Activated effector memory CD4-positive, alpha-beta T cell treated with Interleukin-2 at 50 U/mL for 16 hours (primary cell): ENCODE measurements at places on chromosomes 11 and 22.

GRCh38 chr11:126884594-126884993 lies 116.0 kb downstream of the KIRREL3 start:
- no peak for DNase-seq

DNA sequence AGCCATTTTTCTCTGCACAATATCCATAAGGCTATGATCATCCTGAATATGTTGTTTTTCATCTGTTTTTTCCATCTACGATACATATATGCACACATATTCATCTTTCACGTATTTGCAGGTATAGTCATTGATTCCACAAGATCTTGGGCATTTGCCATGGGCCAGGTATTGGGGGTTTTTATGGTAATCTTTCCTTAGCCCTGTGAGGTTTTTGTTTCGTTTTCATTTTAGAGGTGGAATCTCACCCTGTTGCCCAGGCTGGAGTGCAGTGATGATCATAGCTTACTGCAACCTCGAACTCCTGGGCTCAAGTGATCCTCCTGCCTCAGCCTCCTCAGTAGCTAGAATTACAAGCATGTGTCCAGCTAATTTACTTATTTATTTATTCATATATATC lies 20.0 kb downstream of the CD6 start:
- DNase-seq: no peak

- no peak for DNase-seq
These were observed 95.4 kb downstream of the NXPE2 start for GRCh38 chr11:114773541-114774338.

DNA sequence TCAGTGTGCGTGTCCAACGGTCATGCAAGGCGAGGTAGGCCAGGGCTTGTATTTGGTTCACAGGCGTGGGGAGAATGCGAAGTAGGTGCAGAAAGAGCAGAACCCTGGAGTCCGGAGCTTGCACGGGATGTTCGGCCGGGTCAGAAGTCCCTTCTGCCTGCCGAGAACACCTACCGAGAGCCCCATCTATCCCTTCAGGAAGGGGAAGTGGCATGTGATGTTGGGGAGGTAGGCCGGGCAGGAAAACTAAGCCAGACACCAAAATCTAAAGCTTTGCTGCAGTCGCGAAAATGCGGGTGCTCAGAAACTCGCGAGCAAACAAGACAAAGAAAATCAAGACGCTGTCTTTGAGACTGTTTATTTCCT lies 435 bp upstream of the TAF6L start:
- DNase-seq: no peak

DNA sequence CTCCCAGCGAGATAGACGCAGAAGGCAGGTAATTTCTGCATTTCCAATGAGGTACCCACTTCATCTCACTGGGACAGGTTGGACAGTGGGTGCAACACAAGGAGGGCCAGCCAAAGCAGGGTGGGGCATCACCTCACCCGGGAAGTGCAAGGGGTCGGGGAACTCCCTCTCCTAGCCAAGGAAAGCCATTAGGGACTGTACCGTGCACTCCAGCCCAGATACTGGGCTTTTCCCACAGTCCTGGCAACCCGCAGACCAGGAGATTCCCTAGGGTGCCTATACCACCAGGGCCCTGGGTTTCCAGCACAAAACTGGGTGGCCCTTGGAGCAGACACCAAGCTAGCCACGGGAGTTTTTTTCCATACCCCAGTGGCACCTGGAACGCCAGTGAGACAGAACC lies 17.2 kb downstream of the TRPC6 start:
- DNase-seq: no peak

GRCh38 chr11:56558574-56558973 lies 15.5 kb upstream of the OR5M11 start:
- DNase-seq: no peak

DNA sequence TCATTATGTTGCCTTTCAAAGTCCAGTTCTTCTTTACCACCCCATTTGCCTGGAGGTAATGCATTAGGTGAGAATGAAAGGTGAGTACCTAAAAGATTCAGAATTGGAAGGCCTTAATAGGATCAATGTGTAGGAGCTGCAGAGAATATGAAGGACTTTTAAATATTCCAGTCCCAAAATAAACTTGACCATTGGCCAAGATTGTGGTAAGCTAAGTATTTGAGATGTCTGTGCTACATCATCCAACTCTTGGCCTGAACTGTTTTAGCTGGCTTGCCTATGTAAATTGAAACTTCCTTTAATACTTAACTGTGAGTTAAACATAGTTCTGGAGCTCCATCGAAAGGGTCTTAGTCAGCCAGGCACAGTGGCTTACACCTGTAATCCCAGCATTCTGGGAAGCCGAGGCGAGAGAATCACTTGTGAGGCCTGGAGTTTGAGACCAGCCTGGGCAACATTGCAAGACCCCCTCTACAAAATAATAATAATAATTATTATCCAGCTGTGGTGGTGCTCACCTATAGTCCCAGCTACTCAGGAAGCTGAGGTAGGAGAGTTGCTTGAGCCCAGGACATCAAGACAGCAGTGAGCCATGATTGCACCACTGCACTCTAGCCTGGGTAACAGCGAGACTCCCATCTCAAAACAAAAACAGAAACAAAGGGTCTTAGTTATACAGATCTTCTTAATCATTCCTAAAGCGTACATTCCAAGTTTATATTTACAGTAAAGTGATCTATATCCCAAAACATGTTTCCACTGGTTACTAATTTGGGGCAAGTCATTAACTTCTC lies 29.8 kb downstream of the MTMR3 start:
- DNase-seq: no peak

- DNase-seq: no peak
These were observed 7.8 kb downstream of the OTUB1 start for GRCh38 chr11:63993993-63994392.

DNA sequence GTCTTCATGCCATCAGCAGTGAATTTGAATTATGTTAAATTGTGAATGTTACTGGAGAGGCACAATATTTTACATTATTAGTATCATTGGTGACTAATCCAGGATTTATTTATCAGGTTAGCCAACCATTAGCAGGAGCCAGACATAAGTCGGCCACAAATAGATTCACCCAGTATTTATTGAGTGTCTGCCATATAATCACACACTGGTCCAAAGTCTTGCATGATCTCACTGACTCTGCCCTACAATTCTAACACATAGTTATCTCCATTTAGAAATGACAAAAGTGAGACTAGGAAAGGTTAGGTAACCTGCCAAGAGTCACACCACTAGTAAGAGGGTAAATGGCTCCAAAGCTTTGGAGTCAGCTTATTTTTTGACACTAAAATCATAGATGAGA lies 179.6 kb downstream of the BLID start:
- DNase-seq: no peak

GRCh38 chr11:105245781-105246315 lies 106.3 kb upstream of the CARD18 start:
- no peak for DNase-seq

DNA sequence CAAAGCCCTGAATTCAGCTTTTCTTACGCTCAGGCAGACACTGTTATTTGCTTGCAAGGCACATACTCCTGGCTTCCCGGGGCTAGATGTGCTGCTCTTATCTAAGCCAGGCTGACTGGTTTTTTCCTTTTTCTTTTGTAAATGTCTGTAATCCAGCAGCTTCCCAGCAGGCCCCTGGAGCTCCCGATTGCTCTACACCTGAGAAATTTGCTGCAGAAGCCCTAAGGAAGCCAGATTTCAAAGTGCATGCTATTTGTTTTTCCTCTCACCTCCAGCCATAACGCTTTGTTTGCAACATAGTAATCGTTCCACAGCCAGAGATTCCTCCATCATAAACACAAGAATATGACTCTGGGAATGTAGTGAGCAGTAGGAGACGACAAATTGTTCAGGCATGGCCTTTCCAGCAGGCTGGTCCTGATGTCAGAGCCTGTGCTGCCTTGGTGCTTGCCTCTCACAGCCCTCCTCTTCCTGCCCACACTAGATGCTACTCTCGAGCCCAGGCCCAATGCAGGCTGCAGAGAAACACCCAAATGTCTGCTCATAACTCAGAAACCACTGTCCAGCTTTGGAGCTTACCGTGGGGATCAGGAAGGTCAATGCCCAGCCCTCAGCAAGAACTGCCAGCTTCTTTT lies 54.7 kb upstream of the SLC6A5 start:
- no peak for DNase-seq

DNA sequence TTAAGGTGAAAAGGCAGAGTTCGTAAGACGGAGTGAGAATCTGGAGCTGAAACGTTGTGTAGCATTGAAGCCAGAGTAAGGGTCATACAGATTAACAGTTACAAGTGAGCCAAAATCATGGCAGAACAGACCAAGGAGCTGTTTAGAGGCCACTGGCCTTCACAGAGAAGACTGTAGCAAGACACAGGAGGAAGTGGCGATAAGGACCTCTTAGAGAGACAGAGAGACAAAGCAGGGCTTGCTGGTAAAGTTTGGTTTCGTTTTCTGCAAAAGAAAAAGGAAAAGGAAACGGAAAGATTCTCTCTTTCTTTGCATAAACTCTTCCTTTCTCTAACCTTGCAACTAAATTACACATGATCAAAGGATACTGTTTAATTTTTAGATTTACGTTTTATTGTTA lies 83.0 kb downstream of the AASDHPPT start:
- DNase-seq: no peak

- DNase-seq: no peak
These were observed 7.4 kb downstream of the TOLLIP start for GRCh38 chr11:1302041-1302460.

GRCh38 chr22:48900327-48900597 lies 927.4 kb downstream of the BRD1 start:
- DNase-seq: no peak

DNA sequence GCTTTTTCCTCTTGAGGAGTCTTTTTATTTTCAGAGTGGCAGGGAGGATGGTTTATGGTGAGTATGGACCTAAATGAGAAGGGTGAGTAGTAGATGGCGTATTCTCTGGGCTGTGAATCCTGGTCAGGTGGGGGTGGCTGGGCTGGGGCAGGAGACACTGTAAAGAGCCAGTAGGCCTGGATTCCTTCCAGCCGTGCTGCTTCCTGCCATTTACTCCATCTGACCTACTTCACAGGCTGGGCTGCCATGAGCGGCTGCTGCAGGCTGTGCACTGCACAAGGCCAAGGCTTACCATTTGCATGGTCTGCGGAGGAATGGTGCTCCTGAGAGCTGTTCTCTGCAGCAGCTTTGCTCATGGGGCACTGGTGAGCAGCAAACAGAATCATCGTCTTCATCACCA lies 297.6 kb downstream of the KIRREL3 start:
- DNase-seq: no peak

- DNase-seq: no peak
These were observed 27.6 kb upstream of the RCE1 start for GRCh38 chr11:66815646-66816045.

- no peak for DNase-seq
These were observed 62.5 kb downstream of the SMIM38 start for GRCh38 chr11:69218271-69218682.

GRCh38 chr11:119471329-119471728 lies 48.4 kb upstream of the THY1 start:
- no peak for DNase-seq

DNA sequence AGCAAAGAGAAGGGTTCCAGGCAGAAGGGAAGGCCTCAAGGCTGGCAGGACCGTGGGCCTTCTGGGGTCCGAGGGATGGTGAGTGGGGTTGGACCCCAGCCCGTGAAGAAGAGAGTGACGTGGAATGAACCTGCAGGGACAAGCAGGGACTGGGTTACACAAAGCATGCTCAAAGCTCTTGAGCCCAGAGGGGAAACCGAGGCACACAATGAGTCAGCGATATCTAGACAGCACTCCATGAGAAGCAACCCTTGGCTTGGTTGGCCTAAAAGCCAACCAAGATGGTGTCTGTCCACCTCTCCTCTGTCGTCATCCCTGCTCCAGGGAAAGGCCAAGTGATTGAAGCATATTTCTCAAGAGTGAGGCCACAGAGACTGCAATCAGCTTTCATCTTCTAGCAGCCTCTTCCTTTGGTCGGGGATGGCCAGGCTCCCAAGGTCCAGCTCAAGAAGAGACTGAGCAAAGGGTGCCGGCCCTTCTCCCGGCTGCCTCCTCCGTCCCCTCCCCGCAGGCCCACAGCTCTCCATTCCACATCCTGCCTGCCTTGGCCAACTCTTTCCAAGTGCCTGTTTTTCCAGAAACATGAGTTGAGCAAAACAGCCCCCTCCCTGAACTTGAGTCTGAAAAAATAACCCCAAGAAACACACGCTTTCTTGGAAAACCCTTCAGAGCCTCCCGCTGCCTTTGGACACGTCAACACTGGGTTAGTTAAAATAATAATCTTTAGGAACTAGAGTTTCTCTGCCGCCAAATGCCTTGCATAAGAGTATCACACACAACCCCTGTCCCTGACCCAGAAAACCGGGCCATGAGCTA lies 556.6 kb downstream of the MIAT start:
- no peak for DNase-seq

DNA sequence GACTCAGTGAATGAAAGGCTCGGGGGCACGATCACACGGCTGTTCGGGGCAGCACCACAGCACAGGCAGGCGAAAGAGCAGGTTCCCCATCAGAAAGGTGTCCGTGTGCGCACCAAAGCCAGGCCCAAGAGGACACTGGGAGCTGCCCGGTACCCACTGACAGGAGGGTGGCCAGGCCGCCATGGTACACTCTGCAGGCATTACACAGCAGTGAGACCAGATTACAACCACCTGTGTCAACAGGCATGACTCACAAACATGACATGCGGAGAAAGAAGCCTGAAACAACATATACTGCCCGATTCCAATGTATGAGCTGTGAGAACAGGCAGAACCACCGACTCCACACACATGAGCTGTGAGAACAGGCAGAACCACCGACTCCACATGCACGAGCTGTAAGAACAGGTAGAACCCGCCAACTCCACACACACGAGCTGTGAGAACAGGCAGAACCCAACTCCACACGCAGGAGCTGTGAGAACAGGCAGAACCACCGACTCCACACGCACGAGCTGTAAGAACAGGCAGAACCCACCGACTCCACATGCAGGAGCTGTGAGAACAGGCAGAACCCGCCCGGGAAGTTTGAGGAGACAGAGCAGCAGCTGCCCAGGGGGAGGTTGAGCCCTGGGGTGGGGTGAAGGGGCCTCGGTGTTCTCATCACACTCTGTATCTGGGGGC lies 32.6 kb downstream of the KIAA0930 start:
- no peak for DNase-seq

GRCh38 chr11:36146437-36146836 lies 142.8 kb downstream of the COMMD9 start:
- no peak for DNase-seq

- no peak for DNase-seq
These were observed 1.7 kb downstream of the MRGPRD start for GRCh38 chr11:68978931-68979594.

- DNase-seq: no peak
These were observed 95.5 kb downstream of the LUZP2 start for GRCh38 chr11:24592360-24592759.

GRCh38 chr11:11335043-11335442 lies 18.0 kb downstream of the CSNK2A3 start:
- no peak for DNase-seq

- no peak for DNase-seq
These were observed 796 bp downstream of the TIMP3 start for GRCh38 chr22:32802237-32802765.

GRCh38 chr11:72223615-72224563 lies 678 bp upstream of the INPPL1 start:
- DNase-seq: peak; percentile 49

- DNase-seq: no peak
These were observed 35.4 kb downstream of the C22orf42 start for GRCh38 chr22:32123657-32124056.

- no peak for DNase-seq
These were observed 26.9 kb downstream of the RASD2 start for GRCh38 chr22:35567351-35568141.

GRCh38 chr11:133163463-133164419 lies 368.6 kb downstream of the OPCML start:
- no peak for DNase-seq
